ENCODE measurements at places on chromosomes 7 and 10.

DNA sequence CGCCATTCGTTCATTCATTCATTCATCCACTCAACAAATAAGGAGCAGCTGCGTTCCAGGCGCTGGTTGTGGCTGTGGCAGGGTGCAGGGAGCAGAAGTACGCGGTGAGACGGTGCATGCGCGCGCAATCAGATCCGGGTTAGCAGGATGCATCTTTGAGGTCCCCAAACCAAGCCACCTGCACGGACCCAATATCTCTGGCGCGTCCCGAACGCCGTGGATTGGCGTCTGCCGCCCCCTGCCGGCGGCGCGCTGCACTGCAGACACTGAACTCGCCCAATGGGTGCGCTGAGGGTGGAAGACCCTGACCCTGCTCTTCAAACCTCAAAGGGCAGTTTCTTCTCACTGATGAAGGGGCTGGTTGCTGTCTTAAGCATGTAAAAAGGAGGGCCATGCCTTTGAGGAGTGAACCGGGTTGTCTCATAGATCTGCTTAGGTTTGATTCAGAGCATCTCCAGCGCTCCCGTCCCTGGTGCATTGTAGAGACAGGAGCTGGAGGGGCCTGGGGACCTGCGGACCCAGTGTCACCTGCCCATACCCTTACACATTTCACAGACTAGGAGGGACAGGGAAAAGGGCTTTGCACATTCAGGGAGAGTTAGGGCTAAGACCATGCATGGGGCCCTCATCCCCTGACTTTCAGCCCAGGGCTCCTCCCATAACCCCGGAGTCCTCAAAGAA is 102.5 kb downstream of the RAMP3 start:
- no peak for DNase-seq

DNA sequence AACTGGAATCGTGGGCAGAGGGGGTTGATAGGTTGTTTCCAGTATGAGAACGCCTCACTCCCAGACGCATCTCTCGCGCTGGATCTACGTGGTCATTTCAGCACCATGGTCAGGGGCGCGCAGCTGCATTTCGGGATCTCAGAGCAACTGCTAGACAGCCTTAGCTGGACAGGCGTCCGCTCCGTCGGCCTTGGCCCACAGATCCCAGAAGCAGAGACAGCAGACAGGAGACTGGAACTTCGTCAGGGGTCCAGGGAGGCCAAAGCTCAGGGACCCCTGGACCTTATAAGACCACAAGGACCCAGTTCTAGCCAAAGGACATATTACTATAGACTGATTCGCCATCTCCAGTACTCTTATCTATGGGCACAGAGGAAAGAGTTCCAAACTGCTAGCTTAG is 5.3 kb downstream of the NEUROG3 start:
- no peak for DNase-seq

DNA sequence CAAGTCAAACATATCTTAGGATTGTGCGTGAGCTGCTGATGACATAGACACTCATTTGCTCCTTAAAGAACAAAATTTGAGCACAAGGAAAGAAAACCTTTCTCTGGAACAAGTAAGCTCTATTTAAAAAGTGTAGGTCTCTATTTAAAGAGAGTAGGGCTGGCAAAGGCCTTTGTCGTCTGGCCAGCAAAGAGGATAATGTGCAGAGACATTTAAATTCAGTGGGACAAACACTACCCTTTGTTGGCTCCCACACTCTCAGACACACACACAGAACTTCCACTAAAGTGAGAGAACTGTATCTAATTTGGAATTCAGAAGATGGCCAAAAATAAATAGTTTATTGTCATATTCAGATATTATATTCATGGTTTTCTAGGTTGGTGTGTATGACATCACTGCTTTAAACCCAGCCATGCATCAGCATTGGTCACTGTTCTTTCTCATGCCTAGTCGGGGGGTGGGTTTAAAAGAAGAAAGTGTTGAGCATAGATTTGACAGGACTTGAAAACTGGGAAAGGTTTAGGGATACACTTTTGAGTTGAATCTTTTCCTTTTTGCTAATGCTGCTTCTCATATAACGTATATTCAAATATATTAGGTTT is 49.5 kb upstream of the HDAC9 start:
- DNase-seq, result no peak

DNA sequence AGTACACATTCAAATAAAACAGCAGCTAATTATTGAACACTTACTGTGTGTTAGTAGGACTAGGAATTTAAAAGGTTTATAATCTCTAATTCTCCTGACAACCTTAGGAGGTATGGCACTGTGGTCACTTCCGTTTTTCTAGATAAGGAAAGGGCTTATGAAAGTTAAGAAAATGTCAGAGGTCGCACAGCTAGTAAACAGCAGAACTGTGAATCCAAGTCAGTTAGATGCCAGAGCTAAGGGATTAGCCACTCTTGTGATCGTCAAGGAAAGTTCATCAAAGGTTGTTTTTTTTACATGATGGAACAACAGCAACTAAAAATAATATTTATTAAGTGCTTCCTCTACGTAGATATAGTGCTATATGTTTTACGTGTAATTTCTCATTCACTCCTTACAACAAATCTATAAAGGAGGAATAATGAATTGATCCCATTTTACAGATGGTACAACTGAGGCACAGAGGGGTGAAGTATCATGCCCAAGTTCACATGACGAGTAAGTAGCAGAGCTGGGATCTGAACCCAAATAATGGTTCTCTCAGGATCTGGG is 84.9 kb downstream of the NAMPT start:
- no peak for DNase-seq

DNA sequence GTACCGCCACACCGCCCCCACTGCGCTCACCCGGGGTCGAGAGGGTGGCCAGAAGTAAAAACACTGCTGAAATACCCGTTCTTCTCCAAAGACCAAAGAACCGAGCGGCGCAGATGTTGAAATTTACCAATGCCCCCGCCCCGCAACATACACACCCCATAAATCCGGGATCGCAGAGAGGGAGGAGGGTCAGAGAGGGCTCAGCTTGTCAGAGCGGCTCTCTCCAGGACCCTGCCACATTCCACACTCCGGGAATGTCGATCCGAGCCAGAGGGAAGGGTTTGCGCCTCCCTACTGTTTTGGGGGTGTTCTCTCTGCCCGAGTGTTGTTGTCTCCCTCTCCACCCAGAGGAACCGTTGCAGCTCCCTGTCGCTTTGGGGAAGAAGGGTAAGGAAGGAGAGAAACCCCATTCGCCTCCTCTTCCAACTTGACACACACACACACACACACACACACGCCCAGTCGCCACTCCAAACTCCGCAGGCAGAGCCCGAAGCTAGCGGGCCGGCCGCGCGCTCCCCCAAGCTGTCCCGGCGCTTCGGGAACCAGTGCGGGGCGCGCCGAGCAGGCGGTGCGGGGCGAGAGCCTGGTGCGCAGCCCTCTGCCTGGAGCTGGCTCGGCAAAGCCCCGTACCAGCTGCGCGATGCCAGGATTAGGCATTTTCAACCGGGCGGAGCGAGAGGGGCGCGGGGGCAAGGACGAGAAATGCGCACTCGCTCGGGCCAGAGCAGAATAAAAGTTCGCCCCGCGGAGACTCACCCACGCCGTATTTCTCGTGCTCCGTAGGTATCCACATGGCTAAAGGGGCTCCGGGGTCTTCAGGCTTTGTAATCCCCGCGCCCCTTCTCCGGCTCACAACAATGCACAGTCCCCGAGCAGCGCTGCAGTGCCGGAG is 609 bp downstream of the DOCK4 start:
- no peak for DNase-seq

DNA sequence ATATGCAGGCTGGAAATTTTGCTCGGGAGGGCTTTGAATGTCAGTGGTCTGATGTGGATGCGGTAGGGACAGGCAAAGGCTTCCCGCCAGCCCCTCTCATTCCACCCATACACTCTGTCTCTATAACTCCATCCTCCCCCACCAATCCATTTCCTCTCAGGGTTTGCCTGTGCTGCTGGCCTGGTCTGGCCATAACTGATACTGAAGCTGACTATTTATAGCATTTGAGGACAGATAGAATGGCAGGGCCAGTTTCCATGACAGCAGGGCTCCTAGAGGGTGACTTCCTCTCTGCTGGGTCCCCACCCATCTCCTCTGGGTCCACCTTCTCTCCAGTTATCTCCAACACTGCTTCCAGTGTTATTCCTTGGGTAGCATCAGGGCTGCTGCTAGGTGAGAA is 6.6 kb upstream of the PDLIM1 start:
- DNase-seq, result no peak

- DNase-seq, result peak; percentile 72
Measured at GRCh38 chr10:78712147-78712546, 356.6 kb upstream of the ZMIZ1 start.

- no peak for DNase-seq
Measured at GRCh38 chr10:93991596-93992284, 2.0 kb upstream of the PLCE1 start.

DNA sequence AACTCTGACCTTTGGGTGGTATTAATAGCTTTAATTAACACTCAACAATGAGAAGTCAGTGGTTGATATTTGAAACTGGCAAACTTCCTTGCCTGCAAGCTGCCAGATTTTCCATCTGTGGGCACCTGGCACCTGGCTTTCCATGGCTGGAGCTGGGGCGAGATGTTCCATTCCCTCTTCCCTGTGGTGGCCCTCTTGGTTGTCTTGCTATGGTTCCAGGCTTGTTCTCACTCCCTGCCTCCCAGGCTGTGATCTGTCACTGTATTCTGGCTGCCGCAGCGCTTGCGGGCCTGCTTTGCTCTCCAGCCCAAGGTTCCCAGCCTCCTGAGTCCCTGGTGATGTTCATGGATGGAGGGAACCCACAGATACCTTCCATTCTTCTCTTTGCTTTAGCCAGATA is 201.0 kb downstream of the FRMD4A start:
- no peak for DNase-seq

- DNase-seq, result no peak
Measured at GRCh38 chr7:73844848-73845460, 2.6 kb upstream of the METTL27 start.

DNA sequence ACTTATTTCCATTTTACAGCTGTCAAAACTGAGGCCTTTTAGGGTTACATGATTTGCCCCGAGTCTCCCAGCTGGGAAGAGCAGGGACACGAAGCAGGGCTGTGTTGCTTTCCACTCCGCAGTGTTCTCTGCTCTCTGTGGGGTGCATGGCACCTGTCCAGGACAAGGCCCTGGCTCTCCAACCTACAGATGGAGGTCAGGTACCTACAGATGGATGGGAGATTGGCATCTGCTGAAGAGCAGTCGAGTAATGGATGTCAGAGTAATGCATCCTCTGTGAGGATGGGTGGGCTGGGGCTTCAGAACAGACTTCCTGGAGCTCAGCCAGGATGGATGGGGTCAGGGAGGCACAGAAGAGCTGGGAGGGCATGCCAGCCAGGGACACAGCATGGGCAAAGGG is 85.0 kb downstream of the EMX2 start:
- DNase-seq, result no peak

GRCh38 chr10:16481052-16481728 is 40.5 kb downstream of the C1QL3 start:
- DNase-seq, result no peak

DNA sequence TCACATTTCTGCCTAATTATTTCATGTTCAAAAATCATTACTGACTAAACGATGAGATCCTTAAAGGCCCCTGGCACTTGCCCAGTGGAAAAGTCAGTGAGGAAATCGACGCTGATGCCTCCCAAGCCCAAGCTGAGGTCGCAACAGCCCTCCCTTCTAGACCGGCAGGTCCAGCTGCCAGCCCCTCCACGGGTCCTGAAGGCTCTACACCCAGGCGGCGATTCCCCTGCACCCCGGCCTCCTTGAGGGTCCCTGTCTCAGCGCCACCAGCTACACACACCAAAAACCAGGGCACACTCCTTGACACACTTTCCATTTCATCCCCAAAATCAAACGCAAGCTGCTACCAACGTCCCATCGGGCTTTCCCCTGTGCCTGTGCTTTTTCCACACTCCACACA is 200.1 kb upstream of the RNF32 start:
- DNase-seq, result no peak

GRCh38 chr7:4109481-4110110 is 572.5 kb upstream of the FOXK1 start:
- DNase-seq, result no peak

GRCh38 chr10:120735773-120736371 is 115.3 kb upstream of the WDR11 start:
- peak; percentile 51 for DNase-seq

- no peak for DNase-seq
Measured at GRCh38 chr7:106485031-106485551, 175.9 kb downstream of the CCDC71L start.

DNA sequence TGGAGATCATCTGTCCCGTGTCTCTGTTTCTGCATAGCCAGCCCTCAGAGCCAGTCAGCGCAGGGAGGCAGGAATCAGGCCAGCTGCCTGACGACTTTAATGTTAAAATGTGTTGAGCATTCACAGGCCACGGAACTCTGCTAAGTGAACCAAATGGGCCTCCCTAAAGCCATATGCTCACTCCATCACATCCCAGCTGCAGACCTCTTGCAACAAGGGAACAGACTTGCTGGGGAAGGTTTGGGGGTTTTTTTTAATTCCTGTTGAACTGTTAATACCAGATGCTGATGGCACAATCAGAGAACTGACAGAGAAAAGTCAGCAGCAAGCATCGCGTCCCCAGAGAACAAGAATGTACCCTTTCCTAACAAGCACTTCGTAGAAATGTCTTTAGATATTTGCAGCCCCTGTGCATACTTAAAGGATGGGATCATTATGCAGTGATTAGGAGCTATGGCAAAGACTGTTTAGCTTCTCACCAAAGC is 900.4 kb upstream of the AUTS2 start:
- no peak for DNase-seq

Data from NCI-H510A treated with DMSO at 0.1 percent for 48 hours (cell line).